Activated B cell treated with CpG ODN at 0.5 μM for 24 hours (primary cell): ENCODE measurements at places on chromosomes 5 and 9.
A peak's percentile ranks its signal among the peaks of the same experiment; 100 is the strongest.

DNA sequence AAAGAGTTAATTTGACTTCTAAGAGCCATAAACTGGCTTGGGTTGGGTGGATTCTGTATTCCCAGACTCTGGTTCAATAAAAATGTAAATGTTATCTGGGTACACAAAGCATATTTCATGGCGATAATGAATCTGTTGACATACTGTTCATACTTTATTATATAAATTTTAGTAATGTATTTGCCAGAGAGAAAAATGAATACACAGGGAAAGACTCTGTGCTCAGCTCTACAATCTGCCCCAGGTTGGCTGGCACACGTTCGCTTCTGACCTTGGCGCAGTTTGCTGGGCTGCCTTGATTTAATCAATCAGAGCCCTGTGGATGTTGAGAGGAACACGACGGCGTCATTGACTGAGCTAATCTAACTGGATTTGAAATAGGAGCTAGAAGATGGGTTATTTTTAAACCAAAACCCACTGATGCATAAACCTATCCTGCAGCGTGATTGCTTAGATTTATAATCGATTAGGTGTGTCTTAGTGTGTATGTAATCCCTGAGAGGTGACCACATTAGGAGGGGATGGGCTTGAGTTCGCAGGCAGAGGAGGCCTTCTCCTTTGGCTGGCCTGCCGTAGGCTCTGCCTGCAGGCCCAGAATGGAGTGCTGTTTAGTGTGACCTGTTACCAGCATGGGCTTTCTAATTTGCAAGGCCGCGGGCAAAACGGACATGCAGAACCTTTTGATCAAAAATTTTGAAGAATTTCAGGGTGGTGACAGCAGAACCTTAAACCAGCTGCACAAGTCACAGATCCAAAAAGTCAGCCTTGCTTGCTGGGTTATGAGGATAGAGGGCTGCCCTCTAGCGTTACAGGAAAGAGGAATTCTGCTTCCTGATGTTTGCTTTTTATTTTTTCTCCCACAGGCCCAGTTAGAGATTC is 3.9 kb upstream of the ADCY2 start:
- no peak overlapping the region for H3K27ac ChIP-seq
- DNase-seq: no peak
- H3K27me3 ChIP-seq: peaks cover 17% of the 10 kb centered on the region
- no peaks in the 10 kb centered on the region for H3K4me1 ChIP-seq
- no peak overlapping the region for H3K4me3 ChIP-seq

DNA sequence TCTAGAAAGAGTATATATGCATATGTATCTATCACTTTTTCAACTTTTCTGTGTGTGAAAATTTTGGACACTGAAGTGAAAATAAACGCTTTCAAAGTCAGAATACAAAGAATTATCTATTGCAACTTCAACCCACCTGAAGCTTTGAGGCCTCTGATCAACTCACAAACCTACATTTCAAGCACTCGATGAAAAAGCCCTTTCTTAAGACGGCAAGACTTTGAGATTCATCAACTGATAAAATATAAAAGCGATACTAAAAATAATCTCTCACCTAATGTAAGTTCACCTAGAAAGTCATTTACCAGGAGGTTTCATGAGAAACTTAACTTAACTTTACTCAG is 1.2 kb downstream of the GOLPH3 start:
- no peaks in the 10 kb centered on the region for H3K27me3 ChIP-seq
- peaks cover 48% of the 10 kb centered on the region for H3K4me1 ChIP-seq
- peak overlapping the region; percentile 91 for H3K27ac ChIP-seq
- no peak for DNase-seq
- peaks cover 44% of the 10 kb centered on the region for H3K36me3 ChIP-seq

DNA sequence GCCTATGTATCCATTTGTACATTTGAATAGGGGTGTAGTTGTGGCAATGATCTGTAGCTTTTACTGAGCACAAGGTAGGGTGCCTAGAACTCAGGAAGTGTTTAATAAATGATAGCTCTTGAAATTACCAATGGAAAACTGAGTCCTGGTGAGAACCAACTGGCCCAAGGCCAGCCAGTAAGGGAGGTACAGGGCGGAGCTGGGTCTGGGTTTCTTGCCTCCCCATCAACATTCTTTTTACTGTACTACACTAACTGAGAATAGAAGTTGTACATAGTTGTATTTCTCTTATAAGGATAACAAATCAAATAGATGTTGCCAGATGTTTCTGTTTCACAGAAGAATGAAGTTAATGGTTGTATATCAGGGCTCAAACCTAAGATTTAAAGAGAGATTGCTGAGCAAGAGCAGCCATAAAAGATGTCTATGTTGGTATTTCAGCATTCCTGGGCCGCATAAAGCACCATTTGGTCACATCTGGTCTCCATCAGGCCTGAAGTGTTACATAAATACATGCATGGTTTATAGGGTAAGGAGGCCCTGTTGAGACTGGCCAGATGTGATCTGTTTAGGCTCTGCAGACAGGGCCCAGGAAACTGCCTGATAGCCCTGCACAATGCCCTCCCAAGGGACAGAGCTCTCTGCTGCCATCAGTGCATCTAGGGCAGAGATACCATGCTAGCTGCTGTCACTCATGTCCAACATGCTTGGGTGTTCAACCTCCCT is 210.5 kb downstream of the NXNL2 start:
- DNase-seq: no peak
- no peak overlapping the region for H3K27ac ChIP-seq
- no peaks in the 10 kb centered on the region for H3K4me1 ChIP-seq
- H3K27me3 ChIP-seq: peaks cover 8% of the 10 kb centered on the region

GRCh38 chr5:125390326-125390725 is 643.9 kb upstream of the ZNF608 start:
- no peak for DNase-seq
- H3K27ac ChIP-seq: no peak overlapping the region
- H3K4me1 ChIP-seq: no peaks in the 10 kb centered on the region
- no peaks in the 10 kb centered on the region for H3K36me3 ChIP-seq
- no peak overlapping the region for H3K4me3 ChIP-seq

DNA sequence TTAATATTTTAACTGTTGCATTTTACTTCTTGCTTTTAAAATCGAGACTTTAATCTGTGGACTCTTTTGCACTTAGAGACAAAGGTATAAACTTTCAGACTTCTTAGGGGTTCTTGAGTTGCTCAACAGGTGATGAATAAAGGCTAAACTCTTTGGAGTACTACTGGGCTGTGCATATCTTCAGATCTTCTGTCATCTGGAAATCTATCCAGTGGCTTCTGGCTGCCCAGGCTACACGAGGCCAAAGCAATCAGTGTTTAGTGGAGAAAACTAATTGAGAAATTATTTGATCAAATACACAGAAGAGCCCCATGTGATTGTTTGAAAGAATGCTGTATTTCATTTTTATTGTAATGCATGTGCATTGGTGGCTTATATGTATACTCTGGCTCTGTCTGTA is 146.1 kb downstream of the PBX3 start:
- H3K36me3 ChIP-seq: no peaks in the 10 kb centered on the region
- H3K4me3 ChIP-seq: no peak overlapping the region
- no peak for DNase-seq

- no peak overlapping the region for H3K4me3 ChIP-seq
- no peaks in the 10 kb centered on the region for H3K27me3 ChIP-seq
- H3K36me3 ChIP-seq: no peaks in the 10 kb centered on the region
These were observed 393.0 kb downstream of the NTRK2 start for GRCh38 chr9:85062385-85063022.

DNA sequence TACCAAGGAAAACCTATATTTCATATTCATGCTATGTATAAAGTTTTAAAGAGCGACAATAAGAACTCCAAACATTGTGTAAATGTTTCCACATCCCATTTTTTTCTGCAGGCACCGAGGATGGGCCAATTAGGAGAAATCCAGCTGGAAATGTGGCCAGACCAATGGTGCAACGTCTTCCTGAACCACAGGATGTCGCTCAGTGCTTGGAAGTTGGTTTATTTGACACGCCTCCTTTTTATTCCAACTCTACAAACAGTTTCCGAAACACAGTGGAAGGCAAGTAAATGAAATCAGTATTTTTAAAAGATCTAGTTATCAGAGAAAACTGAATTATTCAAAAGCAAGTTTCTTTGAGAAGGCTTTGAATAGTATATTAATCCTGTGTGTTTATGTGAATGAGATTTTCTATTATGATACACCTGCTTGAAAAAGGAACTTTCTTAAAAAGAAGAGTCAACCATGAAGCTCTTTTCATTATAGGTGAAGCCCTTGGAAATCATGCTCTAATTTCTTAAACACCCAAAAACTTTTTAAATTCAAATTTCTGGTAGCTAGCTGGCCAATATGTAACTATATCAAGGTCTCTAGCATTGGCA is 9.1 kb downstream of the TYRP1 start:
- H3K27ac ChIP-seq: no peak overlapping the region
- no peaks in the 10 kb centered on the region for H3K36me3 ChIP-seq
- no peak for DNase-seq
- no peak overlapping the region for H3K4me3 ChIP-seq
- no peaks in the 10 kb centered on the region for H3K27me3 ChIP-seq

GRCh38 chr9:90775657-90776056 is 26.0 kb upstream of the SYK start:
- no peak overlapping the region for H3K4me3 ChIP-seq
- H3K27me3 ChIP-seq: no peaks in the 10 kb centered on the region
- no peaks in the 10 kb centered on the region for H3K36me3 ChIP-seq
- H3K27ac ChIP-seq: no peak overlapping the region

- peaks cover 2% of the 10 kb centered on the region for H3K36me3 ChIP-seq
- no peaks in the 10 kb centered on the region for H3K27me3 ChIP-seq
These were observed 86.3 kb upstream of the MELK start for GRCh38 chr9:36486329-36486932.

- H3K36me3 ChIP-seq: no peaks in the 10 kb centered on the region
- no peak for DNase-seq
- H3K27me3 ChIP-seq: no peaks in the 10 kb centered on the region
- no peak overlapping the region for H3K27ac ChIP-seq
- no peaks in the 10 kb centered on the region for H3K4me1 ChIP-seq
These were observed 170.4 kb upstream of the PANK3 start for GRCh38 chr5:168749391-168750100.

DNA sequence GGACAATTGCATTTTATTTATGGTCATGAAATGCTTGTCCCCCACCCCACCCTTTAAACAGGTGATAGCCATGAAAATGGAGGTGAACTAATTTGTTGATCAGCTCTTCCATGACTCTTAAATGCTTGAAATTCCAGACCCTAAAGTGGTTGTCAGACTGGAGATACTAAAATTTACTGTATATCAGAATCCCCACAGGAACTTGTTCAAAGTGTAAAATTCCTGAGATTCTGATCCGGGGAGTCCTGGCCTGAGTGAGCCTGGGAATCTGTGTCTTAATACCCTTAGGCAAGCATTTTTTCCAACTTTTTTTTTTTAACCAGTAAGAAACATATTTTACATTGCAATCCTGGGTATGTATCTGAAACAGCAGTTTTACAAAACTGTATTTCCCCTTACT is 4.7 kb downstream of the SKP2 start:
- H3K27me3 ChIP-seq: no peaks in the 10 kb centered on the region
- no peak overlapping the region for H3K27ac ChIP-seq
- H3K36me3 ChIP-seq: peaks cover 76% of the 10 kb centered on the region
- H3K4me3 ChIP-seq: no peak overlapping the region

GRCh38 chr5:133524666-133525065 is 87.7 kb downstream of the FSTL4 start:
- peaks cover 20% of the 10 kb centered on the region for H3K27me3 ChIP-seq
- H3K36me3 ChIP-seq: no peaks in the 10 kb centered on the region
- DNase-seq: no peak
- H3K27ac ChIP-seq: no peak overlapping the region
- no peaks in the 10 kb centered on the region for H3K4me1 ChIP-seq
- no peak overlapping the region for H3K4me3 ChIP-seq

DNA sequence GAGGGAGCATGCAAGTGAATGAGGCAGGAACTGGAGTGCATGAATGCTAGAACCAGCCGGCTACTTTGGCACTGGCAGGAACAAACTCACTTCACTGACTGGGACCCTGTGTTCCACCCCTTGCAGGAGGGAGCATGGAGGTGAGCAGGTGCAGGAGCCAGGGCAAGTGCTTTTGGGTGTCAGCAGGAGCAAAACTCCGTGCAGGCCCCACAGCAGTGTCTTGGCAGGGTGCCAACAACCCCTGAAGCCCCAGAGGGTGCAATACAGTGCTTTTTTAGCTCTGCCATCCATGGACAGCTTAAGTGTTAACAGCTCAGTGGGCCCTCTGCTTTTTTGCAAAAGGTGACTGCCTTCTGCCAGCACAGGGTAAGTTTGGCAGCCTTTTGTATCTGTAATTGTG is 245.8 kb upstream of the PCSK5 start:
- H3K27ac ChIP-seq: no peak overlapping the region
- H3K36me3 ChIP-seq: no peaks in the 10 kb centered on the region
- H3K4me1 ChIP-seq: no peaks in the 10 kb centered on the region
- no peaks in the 10 kb centered on the region for H3K27me3 ChIP-seq
- no peak for DNase-seq
- H3K4me3 ChIP-seq: no peak overlapping the region

GRCh38 chr5:69032009-69032408 is 61.8 kb upstream of the SLC30A5 start:
- peaks cover 13% of the 10 kb centered on the region for H3K27me3 ChIP-seq
- H3K4me1 ChIP-seq: peaks cover 3% of the 10 kb centered on the region
- no peak overlapping the region for H3K4me3 ChIP-seq
- no peaks in the 10 kb centered on the region for H3K36me3 ChIP-seq
- DNase-seq: no peak
- no peak overlapping the region for H3K27ac ChIP-seq

- no peak for DNase-seq
- H3K27me3 ChIP-seq: no peaks in the 10 kb centered on the region
- no peak overlapping the region for H3K4me3 ChIP-seq
- no peaks in the 10 kb centered on the region for H3K4me1 ChIP-seq
- no peak overlapping the region for H3K27ac ChIP-seq
These were observed 101.0 kb downstream of the TMEM232 start for GRCh38 chr5:110625376-110625999.

GRCh38 chr5:124878583-124879342 is 132.3 kb upstream of the ZNF608 start:
- peaks cover 10% of the 10 kb centered on the region for H3K4me1 ChIP-seq
- H3K27me3 ChIP-seq: no peaks in the 10 kb centered on the region
- no peak for DNase-seq
- H3K36me3 ChIP-seq: no peaks in the 10 kb centered on the region

GRCh38 chr9:32398207-32398606 is 13.8 kb downstream of the ACO1 start:
- H3K27me3 ChIP-seq: no peaks in the 10 kb centered on the region
- no peak for DNase-seq
- peaks cover 3% of the 10 kb centered on the region for H3K36me3 ChIP-seq
- no peak overlapping the region for H3K27ac ChIP-seq
- H3K4me1 ChIP-seq: peaks cover 3% of the 10 kb centered on the region

GRCh38 chr5:153983885-153984284 is 54.8 kb downstream of the FAM114A2 start:
- H3K36me3 ChIP-seq: no peaks in the 10 kb centered on the region
- no peak for DNase-seq
- H3K4me3 ChIP-seq: no peak overlapping the region
- peaks cover 4% of the 10 kb centered on the region for H3K27me3 ChIP-seq

- H3K4me3 ChIP-seq: no peak overlapping the region
- H3K27me3 ChIP-seq: no peaks in the 10 kb centered on the region
- no peaks in the 10 kb centered on the region for H3K4me1 ChIP-seq
- DNase-seq: no peak
- H3K27ac ChIP-seq: no peak overlapping the region
These were observed 77.9 kb downstream of the CTSL start for GRCh38 chr9:87803623-87804345.
